Nephron progenitor cell (in vitro differentiated cells): ENCODE measurements at places on chromosomes 3 and 15.

DNA sequence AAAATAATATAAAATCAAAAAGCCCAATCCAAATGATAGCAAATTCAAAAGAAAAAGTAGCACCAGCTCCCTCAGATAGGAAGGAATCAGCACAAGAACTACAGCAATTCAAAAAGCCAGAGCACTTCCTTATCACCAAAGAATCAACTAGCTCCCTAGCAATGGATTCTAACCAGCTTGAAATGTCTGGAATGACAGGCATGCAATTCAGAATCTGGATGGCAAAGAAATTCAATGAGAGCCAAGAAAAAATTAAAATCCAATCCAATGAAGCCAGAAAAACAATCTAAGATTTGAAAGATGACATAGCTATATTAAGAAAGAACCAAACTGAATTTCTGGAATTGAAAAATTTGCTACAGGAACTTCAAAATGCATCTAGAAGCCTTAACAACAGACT lies 1334.4 kb upstream of the ALCAM start:
- no peak for DNase-seq

GRCh38 chr3:167972502-167972901 lies 123.2 kb downstream of the GOLIM4 start:
- no peak for DNase-seq

GRCh38 chr3:61809879-61810278 lies 248.5 kb downstream of the PTPRG start:
- no peak for DNase-seq

- DNase-seq: peak; percentile 91
Observed at GRCh38 chr15:39580485-39581241, at the start of gene THBS1. TSS of gene THBS1 (plus strand) at chr15:39581079. CDS start at chr15:39581858, 779 bp downstream.

DNA sequence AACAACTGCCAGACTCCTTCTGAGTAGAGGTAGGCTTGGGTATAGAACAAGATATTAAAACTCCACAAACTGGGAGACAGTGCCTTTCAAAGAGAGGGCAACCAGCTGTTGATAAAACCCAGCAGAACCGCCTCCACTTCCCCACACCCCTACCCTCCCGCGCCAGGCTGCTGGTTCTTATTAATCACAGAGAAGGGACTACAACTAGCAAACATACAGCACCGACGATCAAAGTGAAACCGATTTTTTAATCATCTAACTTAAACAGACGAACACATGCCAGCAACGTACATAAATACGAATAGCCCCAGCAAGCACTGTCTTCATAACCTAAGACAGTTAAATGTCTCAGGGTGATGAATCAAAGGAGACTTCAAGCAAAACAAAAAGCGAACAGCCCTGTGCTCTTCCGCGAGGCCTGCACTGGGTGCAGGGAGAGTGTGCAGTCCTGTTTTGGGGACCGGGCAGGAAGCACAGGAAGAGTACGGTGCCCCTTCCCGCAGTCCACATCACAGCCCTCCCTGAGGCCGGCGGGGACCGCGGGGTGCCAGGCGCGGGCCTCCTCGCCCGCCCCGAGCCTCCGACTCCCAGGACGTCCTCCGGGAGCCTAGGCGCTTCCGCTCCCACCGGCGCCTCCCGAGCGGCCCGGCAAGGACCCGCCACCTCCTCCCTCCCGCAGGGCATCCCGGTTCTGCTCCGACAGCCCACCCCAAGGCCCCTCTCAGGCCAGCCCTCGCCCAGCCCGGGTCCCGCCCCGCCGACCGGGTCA lies 75.1 kb upstream of the VGLL4 start:
- peak; percentile 31 for DNase-seq

- DNase-seq: peak; percentile 15
Observed at GRCh38 chr15:38073178-38073946, 138.9 kb downstream of the TMCO5A start.

DNA sequence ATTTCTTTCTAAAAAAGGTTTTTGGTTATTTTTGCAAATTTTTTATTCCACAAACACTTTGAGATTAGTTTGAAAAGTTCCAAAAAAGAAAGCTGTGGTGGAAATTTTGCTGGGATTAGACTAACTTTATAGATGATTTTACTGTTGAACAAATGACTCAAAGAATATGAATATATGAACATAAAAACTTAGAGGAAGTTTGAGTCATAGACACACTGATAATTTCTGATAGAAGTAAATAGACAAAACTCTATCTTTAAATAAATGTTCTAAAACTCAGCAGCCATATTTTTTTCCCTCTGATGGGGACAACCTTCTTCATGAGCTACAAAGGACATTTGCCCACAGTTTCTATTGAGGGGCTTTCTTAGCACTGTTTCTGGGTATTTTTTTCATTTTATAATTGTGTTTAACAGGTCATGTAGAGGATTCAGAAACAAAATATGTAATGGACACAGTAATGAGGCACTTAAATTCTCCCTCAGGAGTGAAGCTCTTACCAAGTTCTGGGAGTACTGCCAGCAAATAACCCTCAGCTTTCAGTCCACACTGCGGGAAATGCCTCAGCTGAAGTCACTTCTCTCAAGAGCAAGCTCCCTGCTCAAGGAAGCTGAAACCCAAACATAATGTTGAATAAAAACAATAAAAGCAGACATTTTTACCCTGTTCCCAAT lies 157.6 kb downstream of the NFKBIZ start:
- no peak for DNase-seq

- no peak for DNase-seq
Observed at GRCh38 chr3:38611866-38612265, 37.6 kb downstream of the SCN5A start.

- no peak for DNase-seq
Observed at GRCh38 chr3:141407047-141407446, 38.7 kb downstream of the ZBTB38 start.

- DNase-seq: no peak
Observed at GRCh38 chr3:155372281-155372680, 78.8 kb upstream of the STRIT1 start.

GRCh38 chr3:146679191-146679590 lies 74.0 kb upstream of the PLSCR5 start:
- DNase-seq: no peak

GRCh38 chr3:145620002-145620401 lies 541.0 kb downstream of the PLOD2 start:
- no peak for DNase-seq

DNA sequence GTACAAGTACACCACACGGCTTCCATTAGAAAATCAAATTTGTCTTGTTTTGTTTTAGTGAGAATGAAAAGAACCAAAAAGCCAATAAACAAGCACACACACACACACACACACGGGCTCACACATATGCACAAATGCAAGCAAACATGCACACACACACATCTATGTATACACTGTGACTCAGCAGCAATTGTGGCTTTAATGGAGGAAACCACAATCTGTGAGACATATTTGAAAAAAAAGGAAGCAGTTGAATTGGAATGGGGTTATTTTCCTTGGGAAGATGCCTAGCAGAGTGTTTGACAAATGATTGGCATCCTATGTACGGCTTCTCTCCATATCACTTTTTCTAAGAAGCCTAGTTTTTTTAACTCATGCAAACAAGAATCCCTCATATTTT lies 201.1 kb upstream of the ARRDC4 start:
- DNase-seq: no peak

DNA sequence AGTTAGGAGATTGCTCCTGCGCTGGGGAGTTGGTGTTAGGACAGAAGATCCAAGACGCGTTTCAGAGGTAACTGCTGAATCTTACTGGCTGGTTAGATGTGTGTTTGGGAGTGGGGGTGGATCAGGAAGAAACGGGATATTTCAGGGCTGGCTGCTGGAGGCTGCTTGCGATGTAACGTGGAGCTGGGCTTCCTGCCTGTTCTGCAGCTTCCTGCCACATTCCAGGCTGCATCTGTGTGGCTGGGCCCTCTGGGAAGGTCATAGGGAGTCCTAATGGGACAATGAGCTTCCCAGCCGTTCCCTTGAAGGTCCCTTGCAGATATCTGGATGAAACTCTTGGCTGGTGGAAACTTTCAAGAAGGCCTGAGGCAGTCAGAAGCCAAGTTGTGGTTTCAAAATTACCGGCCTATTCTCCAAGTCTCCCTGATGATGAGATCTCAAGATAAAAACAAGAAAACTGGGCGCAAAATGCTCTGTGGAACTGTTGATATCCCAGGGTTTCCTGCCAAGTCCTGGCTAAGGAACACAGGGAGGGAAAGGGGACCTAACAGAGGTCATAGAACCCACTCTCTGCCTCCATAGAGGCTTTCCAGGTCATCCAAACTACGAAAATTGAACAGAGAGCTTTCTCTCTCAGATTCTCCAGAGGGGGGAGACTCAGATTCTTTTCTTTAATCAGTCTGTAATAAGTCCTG lies 67.0 kb downstream of the NOX5 start:
- DNase-seq: no peak

GRCh38 chr3:54137311-54137710 lies 15.0 kb downstream of the CACNA2D3 start:
- no peak for DNase-seq

GRCh38 chr15:70095408-70096214 lies 2.1 kb downstream of the TLE3 start:
- DNase-seq: peak; percentile 41

DNA sequence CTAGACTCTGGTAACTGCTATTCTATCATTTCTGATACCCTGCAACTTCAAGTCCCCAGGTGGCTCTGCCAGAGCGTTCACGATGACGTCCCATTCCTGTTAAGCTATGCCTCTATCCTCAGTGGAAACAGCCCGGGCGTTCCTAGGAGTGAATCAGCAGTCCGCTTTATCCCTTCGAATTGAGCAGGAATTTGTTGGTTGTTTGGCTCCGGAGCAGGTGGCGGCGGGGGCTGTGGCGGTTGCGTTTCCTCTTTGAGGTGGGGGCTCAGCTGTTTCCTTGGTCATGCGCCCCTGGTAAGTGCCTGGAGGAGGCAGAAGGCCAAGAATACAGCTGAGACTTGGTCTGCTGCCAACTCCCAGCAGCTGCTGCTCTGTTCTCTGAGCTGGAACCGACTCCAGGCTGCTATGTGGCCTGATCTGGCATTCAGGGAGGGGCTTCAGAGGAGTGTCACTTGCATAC lies 25.2 kb downstream of the ARPP21 start:
- DNase-seq: peak; percentile 39

DNA sequence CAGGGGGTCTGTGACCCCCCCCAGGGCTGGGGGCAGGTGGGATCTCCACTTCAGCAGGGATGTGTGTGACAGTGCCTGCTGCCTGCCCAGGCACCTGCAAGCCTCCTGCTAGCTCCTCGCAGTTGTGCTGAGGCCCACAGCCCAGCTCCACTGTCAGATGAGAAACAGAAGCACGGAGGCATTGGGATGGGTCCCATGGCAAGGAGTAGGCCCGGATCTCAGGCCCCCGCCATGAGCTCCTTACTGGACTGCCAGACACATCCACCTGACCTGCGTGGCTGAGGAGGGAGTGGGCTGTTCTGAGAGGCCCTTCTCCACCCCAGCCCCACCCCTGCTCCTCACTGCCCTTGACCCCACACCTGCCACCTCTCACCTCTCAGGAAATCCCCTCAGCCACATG lies 18.2 kb upstream of the SKOR1 start:
- DNase-seq: no peak

DNA sequence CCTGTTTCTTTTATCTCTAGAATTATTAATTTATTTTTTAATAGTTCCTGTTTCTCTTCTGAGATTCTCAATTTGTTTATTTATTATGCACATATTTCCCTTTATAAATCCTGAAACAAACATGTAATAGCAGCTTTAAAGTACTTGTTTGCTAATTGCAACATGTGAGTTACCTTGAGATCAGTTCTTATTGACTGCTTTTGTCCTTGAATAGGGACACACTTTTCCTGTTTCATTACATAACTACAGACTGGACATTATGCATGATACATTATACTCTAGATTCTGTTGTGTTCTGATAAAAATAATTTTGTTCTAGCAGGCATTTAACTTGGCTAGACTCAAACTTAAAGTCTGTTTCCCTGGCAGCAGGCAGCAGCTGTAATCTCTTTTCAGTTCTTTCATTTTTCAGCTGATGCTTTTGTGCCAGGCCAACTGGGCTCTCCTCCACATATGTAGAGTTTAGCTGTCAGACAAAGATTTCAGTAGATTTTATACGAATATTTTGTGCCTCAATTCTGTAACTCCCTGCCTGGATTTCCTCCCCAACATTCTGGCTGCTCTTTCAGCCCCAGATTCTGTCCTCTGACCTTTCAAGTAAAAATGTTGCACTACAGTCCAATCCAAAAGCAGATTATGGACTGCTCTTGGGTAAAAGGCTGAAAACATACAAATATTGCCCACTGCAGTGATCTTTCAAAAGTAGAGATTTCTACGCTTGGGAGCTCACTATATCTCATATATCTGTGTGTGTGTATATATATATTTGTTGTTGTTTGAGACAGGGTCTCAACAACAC lies 41.9 kb downstream of the PCOLCE2 start:
- DNase-seq: no peak

DNA sequence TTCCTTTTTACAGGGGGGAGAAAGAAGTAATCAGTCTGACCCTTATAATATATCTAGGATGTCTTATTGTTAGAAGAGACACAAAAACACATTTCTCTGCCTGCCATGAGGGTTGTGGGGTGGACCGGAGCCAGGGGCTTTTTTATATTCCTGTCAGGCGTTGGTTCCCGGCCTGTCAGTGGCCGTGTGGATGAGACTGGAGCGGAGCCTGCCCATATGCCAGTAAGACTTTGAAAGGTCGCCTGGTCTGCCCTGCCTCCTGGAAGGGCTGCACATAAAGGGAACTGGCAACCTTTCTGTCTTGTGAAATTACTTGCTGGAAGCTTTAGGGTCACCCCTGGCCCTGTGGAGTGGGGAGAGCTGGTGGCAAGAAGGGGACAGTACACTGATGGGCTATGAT lies 34.7 kb downstream of the MAP3K13 start:
- DNase-seq: no peak
